ENCODE measurements at places on chromosomes 2 and 18.

DNA sequence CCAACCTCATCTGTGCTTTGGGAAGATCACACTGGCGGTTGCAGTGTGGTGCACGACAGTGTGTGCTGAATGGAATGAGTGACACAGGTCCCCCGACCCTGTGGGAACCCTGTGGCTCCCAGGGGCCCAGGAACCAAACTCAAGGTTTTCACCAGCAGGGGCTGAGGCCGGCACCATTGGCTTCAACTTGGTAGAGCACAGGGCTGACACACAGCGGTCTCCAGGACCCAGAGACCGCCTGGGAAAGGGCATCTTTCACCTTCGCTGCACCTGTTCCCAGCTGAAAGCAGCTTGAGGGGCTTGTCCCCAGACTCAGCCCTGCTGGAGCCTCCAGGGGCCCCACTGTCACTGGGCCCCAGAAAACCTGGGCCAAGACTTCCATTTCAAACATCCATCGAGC, 59.0 kb upstream of the ODC1 start:
- DNase-seq, result no peak

DNA sequence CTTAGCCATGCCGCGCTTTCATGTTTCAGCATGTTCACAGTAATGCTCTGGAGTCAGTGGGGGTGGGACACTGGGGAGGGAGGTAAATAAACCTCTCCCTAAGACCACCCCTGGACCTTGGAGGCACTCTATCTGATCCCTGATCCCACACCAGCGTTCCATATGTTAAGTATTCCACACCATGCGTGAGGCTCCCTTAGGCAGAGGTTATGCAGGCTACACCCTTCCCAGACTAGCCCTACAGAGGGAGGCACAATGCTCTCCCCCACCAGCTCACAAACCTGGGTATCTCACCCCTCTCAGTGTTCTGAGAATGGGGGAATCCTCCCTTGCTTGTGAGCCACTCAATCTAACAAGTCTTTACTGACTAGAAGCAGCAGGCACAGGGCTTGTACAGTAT, 1610.4 kb upstream of the ZEB2 start:
- no peak for DNase-seq

DNA sequence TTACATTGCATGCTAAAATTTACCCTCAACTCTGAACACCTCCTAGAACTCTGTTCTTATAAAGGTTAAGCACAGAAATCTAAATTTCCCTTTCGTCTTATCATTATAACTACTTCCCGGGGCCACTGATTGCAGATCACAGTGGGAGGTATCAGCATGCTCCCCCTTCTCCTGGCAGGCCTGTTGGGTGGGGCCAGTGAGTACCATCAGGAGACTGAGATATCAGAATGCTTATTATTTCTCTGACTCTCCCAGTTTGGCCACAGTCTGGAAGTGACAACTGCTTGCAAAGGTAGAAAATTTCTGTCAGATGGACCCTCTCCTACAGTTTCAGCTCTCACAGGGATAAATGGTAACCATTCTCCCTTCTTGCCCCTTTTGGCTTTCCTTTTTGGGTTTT, 62.6 kb downstream of the DSEL start:
- peak; percentile 5 for DNase-seq

DNA sequence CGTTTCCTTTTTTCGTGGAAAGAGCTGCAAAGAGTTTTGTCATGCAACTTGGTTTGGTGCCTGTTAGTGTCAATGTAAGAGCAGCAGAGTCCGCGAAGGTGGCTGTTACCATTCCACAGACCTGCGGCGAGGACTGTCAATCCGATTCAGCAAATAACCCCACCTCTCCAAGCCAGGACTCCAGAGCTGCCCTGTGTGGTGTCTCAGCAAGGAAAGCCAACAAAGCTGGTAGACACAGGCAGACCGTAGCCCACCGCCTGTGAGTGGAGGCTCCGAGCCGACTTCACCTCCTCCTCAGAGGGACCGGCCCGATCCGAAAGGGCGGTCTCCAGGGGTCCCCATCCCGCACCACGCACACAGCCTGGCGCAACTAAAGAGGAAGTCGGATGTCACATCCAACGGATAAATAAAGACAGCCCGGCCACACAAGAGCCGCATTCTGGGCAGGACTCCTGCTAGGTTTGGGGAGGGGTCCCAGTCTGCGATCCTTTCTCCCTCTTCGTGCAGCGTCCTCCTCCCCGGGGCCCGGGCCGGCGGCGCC, 819 bp downstream of the ANKRD44 start:
- no peak for DNase-seq

DNA sequence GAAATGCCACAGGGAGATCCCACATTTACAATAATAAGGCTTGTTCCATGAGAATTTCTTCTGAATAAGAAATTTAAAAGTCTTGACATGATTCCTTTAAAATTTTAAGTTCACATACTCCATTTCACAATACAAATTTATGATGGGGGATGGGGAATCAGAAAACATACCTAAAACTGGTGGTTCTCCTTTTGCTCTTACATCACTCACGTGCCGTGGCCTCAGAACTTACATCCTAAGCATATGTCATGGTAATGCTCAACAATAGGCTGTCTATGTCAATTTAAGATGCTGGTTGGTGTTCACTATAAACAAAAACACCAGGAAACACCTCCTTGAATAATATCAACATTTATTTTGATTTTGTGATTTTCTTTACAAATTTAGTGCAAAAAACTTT, 12.8 kb downstream of the UPP2 start:
- DNase-seq, result no peak
